RWPE2 (cell line): ENCODE measurements at places on chromosomes 1 and 21.

DNA sequence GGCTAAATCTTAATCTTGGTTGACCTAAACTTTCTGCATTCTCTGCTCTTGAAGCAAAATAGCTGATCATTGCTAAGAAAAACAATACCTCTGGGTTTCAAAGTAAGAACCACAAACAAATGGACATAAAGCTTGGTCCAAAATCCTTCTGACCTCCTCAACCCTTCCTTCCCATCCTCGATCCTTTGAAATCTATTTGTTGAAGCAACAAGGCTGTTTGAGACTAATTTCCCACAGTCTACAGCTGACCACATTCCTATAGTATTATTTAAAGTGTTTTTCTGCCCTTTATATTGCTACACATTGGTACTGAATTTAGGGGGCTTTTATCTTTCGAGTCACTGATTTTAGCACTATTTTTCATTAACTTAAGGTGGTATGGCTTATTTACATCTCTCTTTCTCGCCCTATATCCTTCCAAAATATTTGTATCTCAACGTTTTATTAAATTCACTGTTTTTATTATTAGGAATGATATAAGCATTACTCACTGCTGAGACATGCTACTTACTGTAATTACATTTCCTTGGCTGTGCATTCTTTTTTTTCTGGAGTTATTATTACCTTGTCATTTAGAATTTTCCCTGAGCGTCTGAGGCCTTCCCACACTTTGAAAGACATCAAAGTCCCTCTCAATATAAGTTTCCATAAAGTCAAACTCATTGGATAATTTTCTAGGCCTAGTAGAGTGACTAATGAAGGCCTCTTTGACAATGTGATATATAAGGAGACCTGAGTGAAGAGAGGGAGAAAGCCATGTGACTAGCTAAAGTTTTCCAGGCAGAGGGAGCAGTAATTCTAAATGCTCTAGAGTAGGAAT is 73.9 kb downstream of the RAB3GAP2 start:
- DNase-seq = no peak

- DNase-seq = no peak
Measured at GRCh38 chr1:64518692-64519481, 49.0 kb downstream of the CACHD1 start.

GRCh38 chr1:225509770-225510169 is 81.9 kb upstream of the LBR start:
- DNase-seq = no peak

DNA sequence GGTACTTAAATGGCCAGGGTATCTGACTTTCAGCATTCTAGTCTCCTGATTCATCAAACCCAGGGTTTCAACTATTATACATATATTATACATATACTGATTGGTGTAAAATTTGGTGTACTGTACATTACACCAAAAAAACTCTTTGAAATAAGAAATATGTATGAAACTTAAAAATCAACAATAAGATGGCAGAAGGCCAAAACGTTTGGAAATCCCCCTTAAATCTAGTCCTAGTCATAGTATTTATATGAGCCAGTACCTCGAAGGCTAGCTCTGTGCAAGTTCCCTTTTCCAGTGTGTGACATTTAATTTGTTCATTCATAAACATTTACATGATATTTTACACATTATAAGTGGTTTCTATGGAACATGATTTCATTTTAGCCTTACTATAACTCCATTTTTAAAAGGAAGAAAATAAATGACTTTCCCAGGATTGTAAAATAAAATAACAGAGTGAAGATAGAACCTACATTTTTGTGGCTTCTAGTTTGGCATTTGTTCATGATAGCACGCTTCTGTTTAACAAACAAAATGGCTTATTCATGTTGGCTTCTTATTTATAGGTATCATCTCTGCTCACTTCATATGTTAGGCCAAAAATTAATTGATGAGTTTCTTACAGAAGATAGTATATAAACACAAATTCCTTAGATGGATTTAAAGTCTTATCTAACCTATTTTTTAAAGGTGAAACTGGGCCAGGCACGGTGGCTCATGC is 18.8 kb upstream of the ZNF281 start:
- DNase-seq = no peak

DNA sequence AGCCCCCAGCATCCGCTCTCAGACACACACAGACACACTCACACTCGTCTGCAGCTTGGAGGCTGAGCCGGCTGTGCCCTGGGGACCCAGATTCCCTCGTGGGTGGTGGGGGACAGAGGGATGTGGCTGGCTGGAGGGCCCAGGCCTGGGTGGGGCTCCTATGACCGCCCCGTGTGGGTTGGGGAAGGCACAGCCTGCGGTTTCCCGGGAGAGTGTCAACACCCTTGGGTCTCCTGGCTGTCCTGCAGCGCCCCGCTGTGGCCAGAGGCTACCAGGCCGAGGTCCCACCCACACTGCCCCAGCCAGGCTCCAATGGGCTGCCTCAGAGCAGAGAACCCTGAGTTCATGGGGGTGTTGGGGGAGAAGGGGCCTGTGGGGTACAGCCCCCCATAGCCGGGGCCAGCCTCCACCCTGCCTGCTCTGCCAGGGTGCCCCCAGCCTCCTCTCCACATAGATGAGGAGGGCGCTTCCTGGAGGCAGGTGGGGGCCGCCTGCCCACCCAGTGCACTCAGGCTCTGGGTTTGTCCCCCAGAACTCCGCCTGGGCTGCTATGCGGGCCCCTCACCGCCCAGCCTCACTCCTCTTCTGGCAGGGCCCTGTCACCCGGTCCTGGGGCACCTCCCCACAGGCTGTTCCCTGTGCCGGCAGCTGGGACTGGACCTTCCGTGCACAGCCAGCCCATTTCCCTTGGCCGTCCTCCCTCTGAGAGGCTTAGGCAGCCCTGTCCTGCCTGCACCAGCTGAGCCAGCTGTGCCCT is at the start of gene TTC34:
TSS of gene TTC34 (minus strand) at position 159 of the 757 bp plus-strand sequence. CDS start 866 bp downstream, outside the sequence.
- peak; percentile 45 for DNase-seq

- no peak for DNase-seq
Measured at GRCh38 chr1:109617291-109617801, 2.1 kb downstream of the GNAT2 start.

DNA sequence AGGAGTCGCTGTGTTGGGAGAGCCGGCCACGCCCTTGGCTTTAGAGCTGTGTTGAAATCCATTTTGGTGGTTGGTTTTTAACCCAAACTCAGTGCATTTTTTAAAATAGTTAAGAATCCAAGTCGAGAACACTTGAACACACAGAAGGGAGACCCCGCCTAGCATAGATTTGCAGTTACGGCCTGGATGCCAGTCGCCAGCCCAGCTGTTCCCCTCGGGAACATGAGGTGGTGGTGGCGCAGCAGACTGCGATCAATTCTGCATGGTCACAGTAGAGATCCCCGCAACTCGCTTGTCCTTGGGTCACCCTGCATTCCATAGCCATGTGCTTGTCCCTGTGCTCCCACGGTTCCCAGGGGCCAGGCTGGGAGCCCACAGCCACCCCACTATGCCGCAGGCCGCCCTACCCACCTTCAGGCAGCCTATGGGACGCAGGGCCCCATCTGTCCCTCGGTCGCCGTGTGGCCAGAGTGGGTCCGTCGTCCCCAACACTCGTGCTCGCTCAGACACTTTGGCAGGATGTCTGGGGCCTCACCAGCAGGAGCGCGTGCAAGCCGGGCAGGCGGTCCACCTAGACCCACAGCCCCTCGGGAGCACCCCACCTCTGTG is 4.7 kb downstream of the C1orf35 start:
- DNase-seq = no peak

GRCh38 chr1:17605582-17606344 is 66.3 kb downstream of the ARHGEF10L start:
- no peak for DNase-seq

DNA sequence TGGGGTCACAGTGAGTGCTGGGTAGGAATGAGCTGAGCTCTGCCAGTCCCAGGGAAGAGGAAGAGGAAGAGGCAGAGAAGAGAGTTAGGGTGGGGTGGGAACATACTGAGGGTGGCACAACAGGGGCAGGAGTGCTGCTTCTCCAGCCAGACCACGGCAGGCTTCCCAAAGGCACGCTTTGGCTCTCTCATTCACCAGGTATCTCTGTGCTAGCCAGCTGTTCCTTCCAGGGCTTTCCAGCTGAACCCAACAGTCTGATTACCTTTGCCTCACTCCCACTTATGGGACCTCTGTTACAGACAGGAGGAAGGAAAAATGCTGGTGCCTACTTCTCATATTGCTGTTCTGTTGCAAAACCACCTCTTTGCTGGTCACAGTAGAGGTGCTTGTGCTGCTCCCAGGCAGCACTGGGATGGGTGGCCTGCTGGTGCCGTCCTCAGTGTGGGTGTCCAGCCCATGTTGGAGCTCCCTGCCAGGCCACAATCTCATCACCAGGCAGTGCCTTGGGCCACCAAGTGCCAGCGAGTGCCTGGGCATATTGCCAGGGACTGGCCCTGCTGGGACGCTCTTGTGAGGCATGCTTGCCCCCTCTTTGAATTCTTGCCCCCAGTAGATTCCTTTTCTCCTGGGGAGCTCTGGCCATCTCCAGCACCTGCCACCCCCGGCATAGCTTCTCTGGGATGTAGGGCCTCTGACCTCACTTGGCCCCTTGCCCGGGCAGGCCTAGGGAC is 2.1 kb downstream of the ADORA1 start:
- no peak for DNase-seq

DNA sequence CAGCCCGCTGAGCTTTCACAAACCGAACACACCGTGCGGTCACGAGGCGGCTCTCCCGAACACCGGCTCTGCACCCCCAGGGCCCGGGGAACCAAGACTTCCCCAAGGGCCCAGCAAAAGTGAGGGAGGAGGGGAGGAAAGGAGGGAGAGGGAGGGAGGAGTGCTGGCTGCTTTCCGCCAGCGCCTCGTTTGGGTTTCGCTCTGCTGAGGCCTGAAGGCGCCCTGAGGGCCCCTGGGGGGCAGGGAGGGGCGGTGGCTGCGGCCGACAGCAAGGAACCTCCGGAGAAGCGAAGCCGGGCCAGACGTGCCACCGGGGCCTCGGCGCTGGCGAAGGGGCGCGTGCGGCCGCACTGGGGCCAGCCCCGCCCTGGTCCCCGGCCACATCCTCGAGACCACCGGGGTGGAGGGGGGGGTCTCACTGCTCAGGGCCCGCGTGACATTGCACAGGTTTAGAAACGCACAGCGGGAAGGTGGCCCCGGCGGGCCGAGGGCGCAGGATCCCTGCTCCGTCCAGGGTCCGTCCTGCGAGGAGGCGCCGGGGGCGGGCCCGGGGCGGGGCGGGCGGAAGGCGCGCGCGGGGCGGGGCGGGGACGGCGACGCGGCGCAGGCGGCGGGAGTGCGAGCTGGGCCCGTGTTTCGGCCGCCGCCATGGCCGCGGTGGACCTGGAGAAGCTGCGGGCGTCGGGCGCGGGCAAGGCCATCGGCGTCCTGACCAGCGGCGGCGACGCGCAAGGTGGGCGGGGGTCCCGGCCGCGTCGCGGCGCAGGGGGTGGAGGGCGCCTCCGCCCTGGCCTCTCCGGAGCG is at the start of gene PFKL:
TSS of gene PFKL (plus strand) at position 596 of the 804 bp plus-strand sequence. CDS start at position 649, 53 bp downstream.
- DNase-seq = no peak

- DNase-seq = no peak
Measured at GRCh38 chr1:188906921-188907641, 1570.6 kb downstream of the BRINP3 start.

DNA sequence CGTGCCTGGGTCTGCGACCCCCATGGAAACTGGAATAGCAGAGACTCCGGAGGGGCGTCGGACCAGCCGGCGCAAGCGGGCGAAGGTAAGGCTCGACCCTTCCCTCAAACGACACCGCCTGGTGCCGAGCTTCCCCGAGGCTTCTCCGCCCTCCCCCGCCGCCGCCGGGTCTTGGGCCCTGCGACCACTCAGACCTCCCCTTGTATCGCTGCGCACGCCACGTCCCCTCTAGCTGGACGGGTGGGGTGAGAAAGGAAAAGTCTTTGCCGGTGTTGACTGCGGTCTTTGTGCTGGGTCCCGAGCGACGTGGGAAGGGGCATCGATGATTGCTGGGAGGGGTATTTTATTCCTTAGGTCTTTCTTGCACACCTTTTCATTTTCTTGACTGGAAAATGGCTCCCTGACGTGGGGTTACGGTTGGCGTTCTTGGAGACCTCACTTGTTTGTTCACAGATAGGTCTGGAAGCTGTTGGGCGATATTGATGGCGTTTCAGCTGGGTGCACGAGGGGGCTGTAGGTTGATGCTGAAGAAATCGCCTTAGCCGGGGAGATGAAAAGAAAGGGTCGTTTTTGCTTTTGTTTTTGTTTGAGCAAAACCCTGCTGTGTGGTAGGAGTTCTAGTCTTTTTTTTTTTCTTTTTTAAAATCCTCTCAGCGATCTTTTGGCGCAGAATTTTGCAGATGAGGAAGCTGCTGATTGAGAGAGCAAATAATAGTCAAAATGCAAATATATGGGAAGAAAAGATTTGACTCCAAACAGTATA is 776 bp downstream of the KDM1A start:
- DNase-seq = no peak

DNA sequence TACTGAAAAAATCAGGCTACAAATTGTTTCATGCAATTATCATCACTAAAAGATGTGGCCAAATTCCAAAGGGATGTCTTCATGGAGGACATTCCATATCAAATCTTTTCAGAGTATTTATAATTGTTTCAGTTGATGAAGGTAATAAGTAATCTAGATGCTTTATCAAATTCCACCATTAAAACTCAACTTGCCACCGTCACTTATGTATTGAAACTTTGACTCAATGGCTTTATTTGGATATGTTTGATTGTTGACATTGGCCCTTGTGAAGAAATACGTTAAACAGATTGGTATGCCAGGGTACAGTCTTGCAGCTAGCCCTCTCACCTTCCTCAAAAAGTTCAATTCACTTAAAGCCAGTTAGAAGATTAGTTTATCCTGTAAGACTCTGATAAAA is 32.2 kb upstream of the PALMD start:
- no peak for DNase-seq

DNA sequence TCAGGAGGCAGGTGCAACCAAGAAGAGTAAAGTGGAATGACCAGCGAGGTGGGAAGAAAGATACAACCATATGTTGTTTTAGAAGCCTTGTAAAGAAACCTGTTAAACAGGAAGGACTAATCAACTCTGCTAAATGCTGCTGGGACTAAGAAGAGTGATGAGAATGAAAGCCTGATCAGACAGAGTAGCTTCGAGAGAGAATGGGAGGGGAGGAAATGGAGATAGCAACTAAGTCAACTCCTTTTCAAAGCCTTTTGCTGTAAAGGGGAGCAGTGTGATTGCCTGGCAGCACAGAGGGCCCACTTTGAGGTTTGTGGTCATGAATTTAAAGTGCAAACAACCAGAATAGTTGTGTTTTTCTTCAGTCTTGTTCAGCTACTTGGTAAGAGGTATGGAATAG is 31.4 kb downstream of the SLC30A7 start:
- no peak for DNase-seq

- no peak for DNase-seq
Measured at GRCh38 chr1:59532102-59532501, 235.2 kb downstream of the FGGY start.

GRCh38 chr1:22343456-22344328 is 108.0 kb upstream of the ZBTB40 start:
- no peak for DNase-seq
